Renal cortex interstitium (tissue), 15 donors: ENCODE measurements at places on chromosomes 5 and 9. TPM values are rescaled to one million over a fixed set of nuclear protein-coding genes. Genes with fewer than 3 reads are reported as not detected.

- DNase-seq: no peak
Measured at GRCh38 chr5:36417221-36417620, 115.5 kb upstream of the RANBP3L start.

GRCh38 chr5:55234121-55234700 is 803 bp upstream of the CCNO start:
- no peak for DNase-seq

DNA sequence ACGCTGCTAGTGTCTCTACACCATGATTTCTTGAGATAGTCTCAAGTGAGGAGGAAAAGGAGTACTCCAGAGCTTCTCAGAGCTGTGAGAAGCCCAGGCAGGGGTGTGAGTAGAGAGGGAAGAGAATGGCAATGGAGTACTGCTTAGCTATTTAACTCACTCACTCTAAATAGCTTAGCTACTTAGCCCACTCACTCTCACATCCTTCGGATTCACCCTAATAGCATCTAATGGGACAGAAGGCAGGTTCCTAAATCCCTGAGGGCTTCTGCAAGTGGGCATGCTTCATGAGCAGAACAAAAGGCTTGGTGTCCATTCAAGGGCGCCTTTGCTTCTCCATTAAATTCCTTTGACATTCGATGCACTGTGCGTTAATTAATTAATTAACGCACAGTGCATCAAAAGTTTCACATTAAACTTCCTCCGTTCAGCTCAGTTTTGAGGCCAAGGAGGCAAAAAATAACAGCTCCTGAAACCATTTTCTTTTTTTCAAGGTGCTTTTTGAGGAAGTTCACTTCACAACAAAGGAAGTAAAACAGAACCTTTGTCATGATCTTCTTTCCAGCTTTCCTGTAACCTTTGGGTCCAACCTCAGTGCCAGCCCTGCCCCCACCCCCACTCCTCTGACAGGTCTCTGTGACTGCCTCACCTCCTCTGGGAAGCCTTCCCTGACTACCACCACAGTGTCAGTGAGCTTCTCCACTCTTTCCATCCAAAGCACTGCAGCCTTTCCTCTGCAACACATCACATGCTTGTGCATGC is 294.0 kb downstream of the SEC61B start:
- DNase-seq: no peak

DNA sequence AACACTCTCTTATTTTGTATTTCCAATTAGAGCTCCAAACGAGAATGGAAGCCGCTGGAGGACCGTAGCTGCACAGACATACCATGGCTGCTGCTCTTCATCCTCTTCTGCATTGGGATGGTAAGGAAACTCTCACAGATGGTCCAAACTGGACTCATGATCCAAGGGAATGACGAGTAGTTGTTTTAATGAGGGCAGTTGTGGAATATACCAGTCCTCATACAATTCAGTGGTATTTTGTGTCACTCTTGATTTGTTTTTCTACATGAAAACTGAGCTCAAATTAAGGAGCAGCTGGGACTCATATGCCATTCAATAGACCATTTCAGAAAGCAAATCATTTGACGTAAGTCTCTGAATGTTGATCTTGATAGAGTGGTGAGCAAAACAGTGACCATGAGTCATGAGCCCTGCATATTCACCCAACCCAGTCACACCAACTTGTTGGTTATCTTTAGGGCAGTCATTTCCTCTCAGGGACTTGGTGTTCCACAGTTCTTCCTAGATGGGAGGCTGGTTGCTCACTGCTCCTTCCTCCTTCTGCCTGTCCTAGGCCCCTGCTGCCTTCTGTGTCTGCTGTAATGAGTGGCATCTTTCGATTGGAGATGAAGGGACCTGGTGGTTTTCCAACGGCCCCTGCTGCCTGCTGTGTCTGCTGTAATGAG is 54.9 kb downstream of the SLC44A1 start:
- DNase-seq: no peak

DNA sequence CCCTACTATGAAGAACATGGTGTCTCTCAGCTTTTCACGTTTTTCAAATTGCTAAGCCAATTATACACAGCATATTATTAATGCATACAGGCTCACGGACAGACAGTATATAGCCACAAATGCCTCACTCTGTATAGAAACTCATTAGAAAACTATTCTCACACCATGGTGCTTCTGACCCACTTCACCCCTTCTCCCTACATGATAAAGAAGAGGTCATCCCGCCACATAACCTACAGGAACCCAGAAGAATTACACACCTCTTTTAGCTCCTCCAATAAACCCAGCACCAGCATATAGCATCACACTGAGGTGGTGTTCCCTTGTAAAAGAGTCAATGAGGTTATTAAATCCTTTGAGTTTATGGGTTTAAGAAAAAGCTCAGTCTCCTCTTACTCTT is 5.6 kb downstream of the TLE1 start:
- no peak for DNase-seq

GRCh38 chr9:99852617-99853016 is 30.9 kb downstream of the NR4A3 start:
- no peak for DNase-seq

GRCh38 chr9:70398145-70398556 is 16.3 kb downstream of the KLF9 start:
- DNase-seq: no peak

GRCh38 chr9:71521132-71521531 is 247.2 kb downstream of the CEMIP2 start:
- DNase-seq: no peak

The OR1J2 gene
- polyA plus RNA-seq: not detected

The PSMD5 gene
- 30.0 TPM for polyA plus RNA-seq

The SKIC3 gene
- 75.9 TPM for polyA plus RNA-seq

The GARIN3 gene
- polyA plus RNA-seq: not detected

The NTNG2 gene
- polyA plus RNA-seq: 0.40 TPM

The ENTREP1 gene
- polyA plus RNA-seq: 6.0 TPM

The TTC16 gene
- 0.41 TPM for polyA plus RNA-seq

The RNF183 gene
- 4.6 TPM for polyA plus RNA-seq

The CYLC2 gene
- not detected for polyA plus RNA-seq
